Aorta (tissue), 5 donors: ENCODE measurements at places on chromosomes 6 and 20. TPM values are rescaled to one million over a fixed set of nuclear protein-coding genes. Genes with fewer than 3 reads are reported as not detected.

The RBCK1 gene
- 52.8 TPM for total RNA-seq

The ACSS1 gene
- 23.4 TPM for total RNA-seq

The FOXA2 gene
- total RNA-seq: not detected

The HCK gene
- total RNA-seq: 19.9 TPM

The SYNDIG1 gene
- total RNA-seq: 4.5 TPM

The ADGRF1 gene
- total RNA-seq: not detected

The ETV7 gene
- total RNA-seq: 2.8 TPM

The LTV1 gene
- total RNA-seq: 16.7 TPM

The BCKDHB gene
- total RNA-seq: 19.9 TPM

The TRIM31 gene
- not detected for total RNA-seq

The PRSS16 gene
- 0.75 TPM for total RNA-seq

The STX11 gene
- total RNA-seq: 7.0 TPM

The GJA10 gene
- not detected for total RNA-seq
